Activated CD4-positive, alpha-beta memory T cell treated with anti-CD3 and anti-CD28 coated beads, Interleukin-2, amount 10 ng/mL, durations not matched to agents 7 days and 5 days (primary cell): ENCODE measurements at places on chromosomes 11 and 22. TPM values are rescaled to one million over a fixed set of nuclear protein-coding genes. Genes with fewer than 3 reads are reported as not detected.

The VEGFB gene
- total RNA-seq: 49.1 TPM

The SAMM50 gene
- total RNA-seq: 41.9 TPM

The SLC37A4 gene
- 33.9 TPM for total RNA-seq

The MRGPRX3 gene
- total RNA-seq: not detected

The DPP3 gene
- total RNA-seq: 59.3 TPM

The GDPD4 gene
- not detected for total RNA-seq

The MALAT1 gene
- 7,674 TPM for total RNA-seq

The IL18 gene
- total RNA-seq: not detected

The TP53I11 gene
- 0.81 TPM for total RNA-seq

The CAPN5 gene
- total RNA-seq: 0.43 TPM

The CCDC87 gene
- total RNA-seq: not detected

The TBX10 gene
- not detected for total RNA-seq

The NCR3LG1 gene
- total RNA-seq: 0.15 TPM

The HTR3B gene
- total RNA-seq: not detected

The MRGPRE gene
- total RNA-seq: not detected

The GAL3ST3 gene
- total RNA-seq: not detected

The LARGE2 gene
- total RNA-seq: 1.1 TPM

The YAP1 gene
- total RNA-seq: 0.28 TPM

The LIF gene
- total RNA-seq: 94.6 TPM

The RAB3IL1 gene
- not detected for total RNA-seq

The GPHA2 gene
- not detected for total RNA-seq

The CHEK1 gene
- 79.0 TPM for total RNA-seq

The PAX6 gene
- total RNA-seq: not detected

The CNIH2 gene
- 2.1 TPM for total RNA-seq

The APOL4 gene
- total RNA-seq: 7.6 TPM

The CEP164 gene
- total RNA-seq: 45.6 TPM

The SLC22A8 gene
- not detected for total RNA-seq

The UBQLNL gene
- total RNA-seq: 0.28 TPM

The SLN gene
- total RNA-seq: not detected

The APOL1 gene
- 63.0 TPM for total RNA-seq

The CBLIF gene
- total RNA-seq: not detected

The KRTAP5-2 gene
- not detected for total RNA-seq

The KRTAP5-7 gene
- total RNA-seq: not detected

The PARVG gene
- total RNA-seq: 123 TPM

The F2 gene
- total RNA-seq: not detected

The SLC29A2 gene
- total RNA-seq: 9.0 TPM
